GM12892 (cell line): ENCODE measurements at places on chromosomes 16 and 17.

GRCh38 chr17:866568-867103 lies 84.5 kb downstream of the MRM3 start:
- no peak for DNase-seq

- DNase-seq = no peak
Observed at GRCh38 chr17:42698736-42699414, 16.5 kb downstream of the CNTNAP1 start.

- DNase-seq = no peak
Observed at GRCh38 chr16:19289811-19290485, 4.4 kb downstream of the CLEC19A start.

DNA sequence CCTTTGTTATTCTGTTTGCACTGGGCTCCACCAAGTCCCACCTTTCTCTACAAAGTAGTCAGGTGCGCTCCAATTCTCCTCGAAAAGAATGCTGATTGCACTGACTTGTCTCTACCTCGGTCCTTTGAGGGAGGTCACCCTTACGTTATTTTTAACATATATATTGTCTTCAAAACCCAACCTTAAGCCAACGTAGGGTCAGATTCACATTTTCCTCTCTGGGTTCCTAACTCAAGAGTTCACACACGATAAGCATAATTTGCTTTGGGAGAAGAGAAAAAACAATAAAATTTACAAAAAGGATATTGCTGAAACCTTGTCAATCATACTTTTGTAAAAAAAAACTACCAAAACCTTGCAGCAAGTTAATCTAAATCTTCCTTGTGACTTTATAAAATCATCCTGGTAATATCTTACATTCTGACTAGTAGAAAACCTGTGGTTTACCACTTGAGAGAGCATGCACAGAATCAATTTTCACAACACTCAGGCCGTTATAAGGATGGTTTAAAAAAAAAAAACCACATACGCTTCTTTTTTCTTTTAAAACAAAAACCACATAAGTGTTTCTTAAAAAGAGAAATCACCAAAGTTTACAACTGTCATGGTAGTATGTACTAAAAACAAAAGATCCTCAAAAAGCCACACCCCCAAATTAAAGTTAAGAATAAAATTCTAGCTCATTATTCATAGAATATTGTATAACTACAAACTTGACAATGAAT lies 72.2 kb upstream of the TRAP1 start:
- no peak for DNase-seq

- DNase-seq = no peak
Observed at GRCh38 chr16:21638573-21638975, 13.8 kb downstream of the IGSF6 start.

- no peak for DNase-seq
Observed at GRCh38 chr17:70256751-70257150, 87.4 kb downstream of the KCNJ2 start.

GRCh38 chr17:48994549-48995303 lies 2.5 kb upstream of the IGF2BP1 start:
- DNase-seq = no peak

GRCh38 chr16:83968306-83968851 lies 335 bp downstream of the NECAB2 start:
- DNase-seq = no peak

DNA sequence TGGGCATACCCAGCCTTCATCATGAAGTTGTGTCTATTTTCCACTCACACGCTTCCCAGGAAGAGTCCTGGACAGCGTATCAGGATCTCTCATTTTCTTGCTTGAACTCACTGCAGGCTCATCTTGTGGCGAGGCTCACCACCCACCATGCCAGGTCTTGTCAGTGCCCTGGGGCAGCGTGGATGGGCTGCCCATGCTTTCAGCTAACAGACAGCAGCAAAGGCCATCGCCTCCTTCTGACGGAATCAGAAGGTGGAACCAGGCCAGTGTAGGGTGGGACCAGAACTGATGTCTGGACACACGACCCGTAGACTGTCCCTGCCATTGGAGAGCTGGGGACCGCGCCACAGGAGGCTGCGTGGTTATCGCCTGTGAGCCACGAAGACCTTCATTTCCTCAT lies 169.4 kb downstream of the FOXL1 start:
- DNase-seq = no peak

- DNase-seq = no peak
Observed at GRCh38 chr17:50268026-50268425, 6.2 kb upstream of the TMEM92 start.

GRCh38 chr16:58589326-58589905 lies 40.2 kb downstream of the CNOT1 start:
- DNase-seq = no peak

GRCh38 chr17:29116804-29117753 lies 63.1 kb downstream of the MYO18A start:
- DNase-seq = peak; percentile 71

- no peak for DNase-seq
Observed at GRCh38 chr17:30101686-30102390, 14.8 kb upstream of the NSRP1 start.

- DNase-seq = peak; percentile 36
Observed at GRCh38 chr17:39026980-39027451, 59.8 kb upstream of the FBXO47 start.

- no peak for DNase-seq
Observed at GRCh38 chr16:19147126-19147525, 20.9 kb upstream of the SYT17 start.

DNA sequence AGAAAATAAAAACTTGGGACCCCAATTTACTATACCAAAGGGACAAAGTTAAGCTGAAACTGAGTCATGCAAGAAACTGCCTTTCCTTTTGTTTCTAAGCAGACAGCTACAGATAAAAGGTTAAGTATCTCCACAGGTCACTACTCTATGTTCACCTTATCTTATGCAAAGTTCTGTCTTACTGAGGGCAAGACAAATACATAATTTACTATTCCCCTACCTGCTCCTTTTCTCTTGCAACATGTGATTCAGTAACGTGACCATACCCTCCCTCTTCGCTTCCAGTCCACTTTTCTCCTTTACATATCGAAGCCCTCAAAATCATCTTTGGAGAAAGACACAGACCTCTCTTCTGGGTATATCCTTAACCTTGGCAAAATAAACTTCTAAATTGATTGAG lies 42.3 kb downstream of the SCPEP1 start:
- no peak for DNase-seq

GRCh38 chr17:8382880-8383142 lies 182 bp downstream of the RPL26 start:
- no peak for DNase-seq

DNA sequence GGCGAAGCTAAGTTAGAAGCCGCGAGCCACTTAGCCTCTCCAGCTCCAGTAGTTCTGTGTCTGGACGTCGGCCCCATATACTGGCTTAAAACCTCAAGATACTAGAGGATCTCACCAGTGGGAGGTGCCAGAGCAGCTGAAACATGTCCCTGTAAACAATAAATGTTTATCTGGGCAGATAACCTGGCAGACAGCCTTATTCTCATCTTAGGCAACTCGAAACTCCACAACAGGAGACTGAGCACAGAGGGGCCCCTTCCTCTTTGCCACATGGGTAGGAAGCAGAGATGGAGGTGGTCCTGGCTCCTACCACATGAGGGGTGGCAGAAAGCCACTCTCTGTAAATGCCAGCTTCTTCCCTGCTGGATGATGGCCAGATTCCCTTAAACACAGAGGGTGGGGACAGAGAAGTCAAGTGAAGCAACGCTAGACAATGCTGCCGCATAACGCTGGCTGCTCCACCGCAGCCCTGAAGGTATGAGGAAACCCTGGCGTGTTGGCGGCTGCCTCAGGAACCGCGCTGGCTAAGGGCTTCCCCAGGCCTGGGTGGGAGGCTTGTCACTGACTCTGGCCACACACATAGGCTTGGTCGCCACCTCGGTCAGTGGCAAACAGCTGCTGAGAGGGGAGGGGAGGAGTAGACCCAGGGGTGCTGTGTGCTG lies 67.9 kb downstream of the HIC1 start:
- DNase-seq = no peak

DNA sequence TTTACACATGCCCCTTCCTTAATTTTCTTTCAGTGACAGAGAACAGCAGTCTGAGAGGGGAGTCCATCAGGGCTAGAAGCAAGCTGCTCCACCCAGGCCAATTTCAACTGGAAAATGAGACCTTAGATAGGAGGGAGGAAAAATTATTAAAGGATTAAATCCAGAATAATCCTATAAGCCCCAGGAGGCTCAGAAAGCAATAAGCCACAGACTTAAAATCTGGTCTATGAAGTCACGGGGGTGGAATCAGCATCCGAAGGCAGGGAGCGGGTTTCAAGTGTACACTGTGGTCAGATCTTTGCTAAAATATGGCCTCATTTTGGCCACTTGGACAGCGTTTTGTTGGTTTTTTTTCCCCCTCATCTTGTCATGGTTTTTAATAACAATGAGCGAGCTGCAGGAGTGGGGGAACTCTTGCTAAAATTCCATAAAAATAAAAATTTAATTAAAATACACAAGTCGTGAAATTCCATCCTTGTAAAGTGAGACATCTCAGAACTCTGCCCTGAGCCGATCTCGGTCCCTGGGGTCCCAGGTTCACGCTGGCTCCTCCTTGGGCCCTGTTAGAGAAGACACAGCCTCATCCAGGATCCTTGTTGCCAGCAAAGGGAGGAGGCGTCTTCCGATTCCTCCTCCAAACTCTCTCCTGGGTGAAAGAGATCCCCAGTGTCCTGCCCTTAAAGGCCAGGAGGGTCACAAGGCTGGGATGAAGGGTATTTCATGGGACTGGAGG lies 51.6 kb upstream of the ETV4 start:
- no peak for DNase-seq

DNA sequence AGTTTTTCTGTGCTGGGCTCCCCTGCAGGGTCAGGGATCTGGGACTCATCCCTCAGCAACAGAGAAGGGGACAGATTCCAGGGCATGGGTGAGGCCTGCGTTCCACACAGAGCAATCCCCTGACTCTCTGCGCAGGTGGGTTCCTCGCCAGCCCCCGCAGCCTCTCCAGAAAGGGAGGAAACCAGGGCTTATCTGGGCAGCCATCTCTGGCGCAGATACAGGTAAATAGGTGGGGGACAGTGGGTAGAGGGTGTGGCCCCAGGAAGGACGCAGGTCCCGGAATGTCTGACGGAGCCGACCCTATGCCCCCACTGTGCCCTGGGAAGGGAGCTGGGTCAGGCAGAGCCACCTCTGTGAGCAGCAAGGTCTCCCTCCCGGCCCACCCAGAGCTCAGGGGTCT lies 23.2 kb downstream of the PIEZO1 start:
- DNase-seq = no peak

- peak; percentile 61 for DNase-seq
Observed at GRCh38 chr17:6574687-6575595, 18.6 kb upstream of the PITPNM3 start.

DNA sequence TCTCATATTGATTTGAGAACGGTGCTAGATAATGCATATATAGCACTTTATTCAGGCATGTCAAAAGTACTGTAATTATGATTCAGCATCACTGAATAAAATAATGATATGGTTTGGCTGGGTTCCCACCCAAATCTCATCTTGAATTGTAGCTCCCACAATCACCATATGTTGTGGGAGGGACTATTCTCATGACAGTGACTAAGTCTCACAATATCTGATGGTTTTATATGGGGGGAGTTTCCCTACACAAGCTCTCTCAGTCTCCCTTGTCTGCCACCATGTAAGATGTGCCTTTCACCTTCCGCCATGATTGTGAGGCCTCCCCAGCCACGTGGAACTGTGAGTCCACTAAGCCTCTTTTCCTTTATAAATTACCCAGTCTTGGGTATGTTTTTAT lies 25.6 kb upstream of the LONP2 start:
- no peak for DNase-seq

DNA sequence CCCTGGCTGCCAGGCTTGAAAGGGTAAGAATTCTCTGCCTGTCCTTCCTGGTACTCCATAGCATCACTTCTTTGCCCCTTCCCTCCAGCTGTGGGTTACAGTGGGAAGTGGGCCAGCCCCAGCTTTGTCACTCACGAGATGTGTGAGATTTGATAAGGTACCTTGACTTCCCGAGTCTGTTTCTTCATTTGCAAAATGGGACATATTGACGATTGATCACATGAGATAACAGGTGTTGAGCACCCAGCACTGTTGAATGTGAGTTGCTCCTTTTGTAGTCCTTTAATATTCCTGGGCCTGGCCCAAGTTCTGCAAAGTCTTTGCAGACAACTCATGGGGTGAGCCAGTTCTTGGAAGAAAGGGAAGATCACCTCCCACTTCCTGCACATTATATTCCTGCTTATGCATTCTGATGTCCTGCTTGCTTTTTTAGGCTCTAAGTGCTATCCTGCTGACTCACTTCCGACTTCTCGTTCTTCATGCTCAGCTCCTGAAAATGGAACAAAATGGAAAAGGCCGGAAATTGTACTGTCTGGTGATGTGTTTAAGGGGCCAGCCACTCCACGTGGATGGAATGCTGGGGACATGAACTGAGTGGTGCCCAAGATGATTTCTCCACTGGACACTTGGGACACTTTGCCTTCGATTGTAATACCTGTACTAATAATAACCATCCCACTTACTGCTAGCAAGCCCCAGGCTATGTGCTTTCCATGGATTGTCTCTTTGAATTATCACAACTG lies 8.3 kb upstream of the NLK start:
- DNase-seq = no peak

GRCh38 chr16:26709175-26709574 lies 357.6 kb upstream of the C16orf82 start:
- DNase-seq = no peak

GRCh38 chr17:79064026-79064425 lies 10.6 kb upstream of the ENGASE start:
- DNase-seq = no peak

DNA sequence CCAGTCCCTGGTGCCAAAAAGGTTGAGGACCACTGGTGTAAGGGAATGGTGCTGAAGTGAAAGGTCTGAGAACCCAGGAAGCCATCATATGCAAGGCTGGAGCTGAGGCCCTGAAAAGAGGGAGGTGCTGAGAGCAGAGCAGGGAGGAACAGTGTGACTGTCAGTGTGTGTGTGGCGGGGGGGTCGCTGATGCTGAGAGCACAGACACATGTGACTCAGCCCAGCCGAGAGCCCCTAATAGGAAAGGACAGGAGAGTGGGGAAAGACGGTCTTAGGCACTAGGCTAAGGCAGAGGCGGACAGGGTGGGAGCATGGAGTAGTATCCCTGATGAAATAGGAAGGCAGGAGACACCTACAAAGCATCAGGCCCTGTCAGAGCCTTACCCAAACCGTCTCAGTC lies 1.2 kb downstream of the B9D1 start:
- no peak for DNase-seq

DNA sequence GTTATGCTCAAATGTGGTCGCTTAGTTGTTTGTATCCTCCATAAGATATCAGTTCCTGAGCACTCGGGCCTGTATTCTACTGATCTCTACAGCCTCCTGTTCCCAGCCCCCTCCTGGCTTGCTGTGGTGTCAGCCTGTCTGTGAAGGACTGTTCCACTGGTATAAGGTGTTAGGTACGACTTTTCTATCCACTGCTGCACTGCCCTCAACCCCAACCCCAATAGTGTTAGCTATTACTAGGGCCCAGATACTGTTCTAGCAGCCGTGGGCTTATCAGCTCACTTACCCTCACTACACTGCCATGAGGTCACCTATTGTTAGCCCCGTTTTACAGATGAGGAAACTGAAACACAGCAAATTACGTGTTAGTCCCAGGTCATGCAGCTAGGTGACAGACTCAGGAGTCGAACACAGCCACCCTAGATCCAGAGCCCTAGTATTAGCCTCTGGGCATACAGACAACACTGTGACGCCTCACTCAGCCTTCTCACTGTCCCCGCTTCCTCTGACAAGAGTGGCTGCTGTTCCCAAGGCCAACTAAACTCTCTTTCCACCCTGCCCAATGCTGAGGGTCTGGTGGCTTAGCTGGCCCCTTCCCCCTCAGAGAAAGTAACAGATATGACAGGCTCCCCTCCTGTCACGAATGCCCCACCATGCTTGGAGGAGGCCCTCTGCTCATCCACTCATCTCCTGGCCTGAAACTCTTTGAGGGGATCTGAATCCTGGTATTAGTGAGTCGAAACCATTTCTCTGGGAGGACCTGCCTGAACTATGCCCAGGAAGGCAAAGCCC lies 25.6 kb upstream of the ZNF652 start:
- DNase-seq = no peak
